Pancreas (tissue), 10 donors: ENCODE measurements at places on chromosomes 1 and 21. TPM values are rescaled to one million over a fixed set of nuclear protein-coding genes. Genes with fewer than 3 reads are reported as not detected.
A peak's percentile ranks its signal among the peaks of the same experiment; 100 is the strongest.

Gene MCOLN2
- polyA plus RNA-seq = 0.59 TPM

Gene IL22RA1
- 87.5 TPM for polyA plus RNA-seq

Gene KRTAP7-1
- not detected for polyA plus RNA-seq

Gene HMGCS2
- polyA plus RNA-seq = 0.23 TPM

Gene PGLYRP3
- polyA plus RNA-seq = not detected

Gene CHIA
- 0.05 TPM for polyA plus RNA-seq

GRCh38 chr1:244162786-244163530 lies 111.9 kb downstream of the ZBTB18 start:
- no peak overlapping the region for H3K27ac ChIP-seq
- no peaks in the 10 kb centered on the region for H3K36me3 ChIP-seq
- H3K27me3 ChIP-seq = no peaks in the 10 kb centered on the region

DNA sequence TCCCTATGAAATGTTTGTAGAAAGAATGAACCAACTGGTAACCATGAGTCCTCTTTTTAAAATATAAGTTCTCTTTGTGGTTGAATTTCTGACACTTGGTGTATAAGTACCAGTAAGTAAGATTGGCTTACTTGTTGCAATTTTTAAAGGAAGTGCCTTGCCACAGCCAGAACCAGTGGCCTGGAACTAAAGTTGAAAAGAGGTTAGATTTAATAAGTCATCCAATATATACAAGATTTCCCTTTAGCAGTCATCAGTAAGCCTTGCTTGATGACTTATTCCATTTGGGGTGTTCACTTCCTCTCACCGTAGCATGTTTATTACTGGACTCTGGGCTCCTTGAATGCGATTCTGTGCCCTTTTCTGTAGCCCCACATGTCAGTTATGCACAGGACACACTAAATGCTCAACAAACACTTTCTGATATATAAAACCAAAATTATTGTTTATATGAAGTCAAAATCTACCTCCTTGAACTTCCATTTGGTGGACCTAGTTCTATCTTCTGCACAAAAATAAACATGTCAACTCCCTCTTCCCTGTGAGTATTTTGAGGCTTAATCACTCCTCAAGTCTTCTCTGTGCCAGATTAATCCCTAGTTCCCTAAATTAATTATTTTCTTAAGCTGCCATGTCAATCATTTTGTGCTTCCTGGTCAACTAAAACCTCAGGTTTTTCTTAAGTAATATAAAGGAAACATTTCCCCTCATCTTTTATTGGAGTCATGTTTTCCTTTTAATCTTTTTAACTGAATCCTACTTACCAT lies 218.1 kb downstream of the ST6GALNAC3 start:
- no peak for DNase-seq
- no peak overlapping the region for H3K27ac ChIP-seq

DNA sequence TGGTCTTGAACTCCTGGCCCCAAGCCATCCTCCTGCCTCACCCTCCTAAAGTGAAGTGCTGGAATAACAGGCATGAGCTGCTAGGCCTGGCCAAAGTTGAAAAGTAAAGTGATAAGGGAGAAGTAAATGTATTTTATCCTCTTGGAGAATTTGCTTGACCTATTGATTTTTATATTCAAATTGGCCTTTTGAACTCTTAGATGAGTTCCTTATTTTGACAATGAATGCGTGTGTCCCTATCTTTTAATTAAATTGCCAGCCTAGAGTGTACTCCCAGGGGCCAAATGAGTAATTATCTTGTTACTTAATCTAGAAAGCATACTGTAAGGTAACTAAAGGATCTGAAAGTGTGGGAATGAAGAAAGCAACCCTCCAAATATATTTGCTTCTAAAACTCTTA lies 11.4 kb downstream of the RNF11 start:
- no peak overlapping the region for H3K27ac ChIP-seq
- H3K27me3 ChIP-seq = no peaks in the 10 kb centered on the region
- no peaks in the 10 kb centered on the region for H3K36me3 ChIP-seq

GRCh38 chr1:152543820-152544219 lies 22.8 kb downstream of the LCE3E start:
- no peaks in the 10 kb centered on the region for H3K4me1 ChIP-seq
- H3K4me3 ChIP-seq = no peak overlapping the region
- no peak overlapping the region for H3K27ac ChIP-seq
- no peak for DNase-seq

DNA sequence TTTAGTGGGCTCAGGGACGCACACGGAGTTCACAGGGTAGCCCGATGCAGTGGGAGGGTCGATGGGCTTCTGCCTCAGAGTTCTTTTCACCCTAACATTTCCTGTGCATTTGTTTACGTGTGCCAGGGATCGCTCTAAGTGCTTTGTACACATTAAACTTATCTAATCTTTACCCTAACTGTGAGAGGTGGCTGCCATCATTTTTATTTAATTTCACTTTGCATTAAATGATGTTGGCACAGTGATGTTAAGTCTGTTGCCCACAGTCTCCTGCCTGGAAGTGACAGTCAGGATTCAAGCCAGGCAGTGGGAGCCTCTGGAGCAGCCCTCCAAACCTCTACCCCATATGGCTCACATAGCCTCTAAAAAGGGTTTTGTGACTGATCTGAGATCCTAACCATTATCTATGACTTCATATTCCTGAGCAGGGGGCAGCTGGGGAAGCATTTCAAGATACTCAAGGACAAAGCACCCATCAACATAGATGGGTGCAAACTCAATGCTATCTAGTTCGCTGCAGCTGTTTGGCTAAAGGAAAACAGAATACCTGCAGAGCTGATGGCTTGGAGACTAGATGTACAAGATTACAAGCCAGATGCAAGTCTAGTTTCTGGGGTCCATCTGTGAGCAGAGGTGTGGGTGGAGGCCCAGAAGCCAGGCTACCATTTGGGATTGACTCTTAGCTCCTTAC lies 303.8 kb downstream of the DISC1 start:
- no peaks in the 10 kb centered on the region for H3K27me3 ChIP-seq
- peaks cover 6% of the 10 kb centered on the region for H3K4me1 ChIP-seq
- DNase-seq = no peak
- H3K36me3 ChIP-seq = no peaks in the 10 kb centered on the region

DNA sequence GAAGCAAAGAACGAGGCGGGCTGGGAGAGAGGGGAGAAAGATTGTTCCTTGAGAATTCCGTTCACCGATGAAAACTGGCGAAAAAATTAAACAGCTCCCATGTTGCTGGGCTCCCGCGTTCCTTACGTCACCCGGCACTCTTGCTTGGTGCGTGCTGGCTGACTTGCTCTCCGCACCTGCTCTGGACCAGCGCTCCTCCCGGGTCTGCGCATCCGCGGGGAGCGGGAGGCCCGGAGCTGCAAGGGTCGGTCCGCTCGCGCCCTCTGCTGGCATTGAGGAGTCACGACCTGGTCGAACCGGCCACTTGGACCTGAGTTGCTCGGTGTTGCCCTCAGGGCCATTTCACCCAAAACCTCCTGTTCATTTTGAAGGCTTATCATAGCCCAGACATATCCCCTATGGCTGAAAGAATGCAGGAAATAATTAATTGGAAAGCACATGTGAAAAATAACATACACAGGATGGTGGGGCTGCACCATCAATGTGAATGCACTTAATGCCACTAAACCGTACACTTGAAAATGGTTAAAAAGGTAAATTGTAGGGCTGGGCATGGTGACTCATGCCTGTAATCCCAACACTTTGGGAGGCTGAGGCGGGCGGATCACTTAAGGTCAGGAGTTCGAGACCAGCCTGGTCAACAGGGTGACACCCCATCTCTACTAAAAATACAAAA lies 98.9 kb upstream of the BACE2 start:
- DNase-seq = peak; percentile 60
- no peaks in the 10 kb centered on the region for H3K4me1 ChIP-seq
- H3K4me3 ChIP-seq = no peak overlapping the region

GRCh38 chr1:10663678-10664035 lies 132.8 kb downstream of the CASZ1 start:
- peak overlapping the region; percentile 44 for H3K27ac ChIP-seq
- DNase-seq = no peak
- H3K36me3 ChIP-seq = no peaks in the 10 kb centered on the region
- H3K4me3 ChIP-seq = no peak overlapping the region

DNA sequence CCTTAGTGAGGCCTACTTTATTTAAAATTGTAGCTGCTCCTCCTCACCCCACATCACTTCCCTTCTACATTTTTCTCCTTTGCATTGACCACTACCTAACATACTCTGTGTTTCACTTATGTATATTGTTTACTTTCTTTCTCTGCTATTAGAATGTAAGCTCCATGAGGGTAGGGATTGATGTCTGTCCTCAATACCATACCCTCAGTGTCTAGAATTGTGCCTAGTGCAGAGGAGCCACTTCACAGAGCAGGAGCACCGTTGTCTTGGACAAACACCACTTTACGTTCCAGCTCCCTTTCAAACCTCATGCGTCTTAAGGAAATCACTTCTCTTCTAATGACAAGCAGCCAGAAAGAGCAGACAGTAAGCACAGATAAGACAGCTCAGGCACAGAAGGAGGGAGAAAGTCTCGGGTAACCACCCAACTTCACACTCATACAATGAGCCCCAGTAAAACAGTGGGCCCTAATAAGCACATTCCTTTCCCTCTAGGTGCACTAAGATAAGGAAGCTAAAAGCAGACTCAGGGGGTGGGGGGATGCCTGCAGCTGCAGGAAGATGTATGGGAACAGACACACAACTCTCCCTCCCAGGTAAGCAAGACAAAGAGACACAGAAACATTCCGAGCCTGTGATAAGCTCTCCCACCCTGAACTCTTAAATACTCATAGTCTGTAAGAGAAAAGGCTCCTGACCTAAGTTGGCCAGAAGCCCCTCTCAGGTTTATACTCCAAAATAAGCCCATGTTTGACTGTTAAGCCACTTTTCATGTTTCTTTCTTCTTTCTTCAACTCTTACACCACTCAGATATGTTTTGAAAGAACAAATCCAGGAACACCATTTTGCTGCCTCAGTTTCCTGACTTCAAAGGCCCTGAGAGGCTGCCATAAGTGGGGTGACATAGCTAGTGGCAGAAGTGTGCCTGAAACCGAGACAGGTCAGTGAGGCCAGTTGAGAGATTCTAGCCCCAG lies 7.1 kb upstream of the PLEKHM2 start:
- no peak for DNase-seq
- H3K4me3 ChIP-seq = no peak overlapping the region
- no peaks in the 10 kb centered on the region for H3K27me3 ChIP-seq

DNA sequence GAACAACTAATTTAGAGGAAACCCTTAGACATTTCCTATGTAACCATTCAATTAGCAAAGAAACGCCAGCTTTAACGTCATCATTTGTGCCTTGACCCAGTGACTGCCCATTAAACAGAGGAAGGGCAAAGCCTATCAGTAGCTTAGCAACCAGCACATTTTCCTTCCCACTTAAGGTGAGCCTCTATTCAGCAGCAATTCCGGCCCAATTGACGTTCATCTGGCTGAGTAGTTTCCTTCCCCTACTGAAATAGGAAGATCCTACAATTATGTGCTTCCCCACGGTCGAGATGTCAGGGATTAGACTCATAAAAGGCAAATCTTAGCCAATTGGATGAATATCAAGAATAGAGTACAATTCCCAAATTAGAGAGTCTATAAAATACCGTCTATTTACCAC lies 482.1 kb upstream of the ADAMTS5 start:
- no peaks in the 10 kb centered on the region for H3K36me3 ChIP-seq
- no peak for DNase-seq
- no peaks in the 10 kb centered on the region for H3K4me1 ChIP-seq

DNA sequence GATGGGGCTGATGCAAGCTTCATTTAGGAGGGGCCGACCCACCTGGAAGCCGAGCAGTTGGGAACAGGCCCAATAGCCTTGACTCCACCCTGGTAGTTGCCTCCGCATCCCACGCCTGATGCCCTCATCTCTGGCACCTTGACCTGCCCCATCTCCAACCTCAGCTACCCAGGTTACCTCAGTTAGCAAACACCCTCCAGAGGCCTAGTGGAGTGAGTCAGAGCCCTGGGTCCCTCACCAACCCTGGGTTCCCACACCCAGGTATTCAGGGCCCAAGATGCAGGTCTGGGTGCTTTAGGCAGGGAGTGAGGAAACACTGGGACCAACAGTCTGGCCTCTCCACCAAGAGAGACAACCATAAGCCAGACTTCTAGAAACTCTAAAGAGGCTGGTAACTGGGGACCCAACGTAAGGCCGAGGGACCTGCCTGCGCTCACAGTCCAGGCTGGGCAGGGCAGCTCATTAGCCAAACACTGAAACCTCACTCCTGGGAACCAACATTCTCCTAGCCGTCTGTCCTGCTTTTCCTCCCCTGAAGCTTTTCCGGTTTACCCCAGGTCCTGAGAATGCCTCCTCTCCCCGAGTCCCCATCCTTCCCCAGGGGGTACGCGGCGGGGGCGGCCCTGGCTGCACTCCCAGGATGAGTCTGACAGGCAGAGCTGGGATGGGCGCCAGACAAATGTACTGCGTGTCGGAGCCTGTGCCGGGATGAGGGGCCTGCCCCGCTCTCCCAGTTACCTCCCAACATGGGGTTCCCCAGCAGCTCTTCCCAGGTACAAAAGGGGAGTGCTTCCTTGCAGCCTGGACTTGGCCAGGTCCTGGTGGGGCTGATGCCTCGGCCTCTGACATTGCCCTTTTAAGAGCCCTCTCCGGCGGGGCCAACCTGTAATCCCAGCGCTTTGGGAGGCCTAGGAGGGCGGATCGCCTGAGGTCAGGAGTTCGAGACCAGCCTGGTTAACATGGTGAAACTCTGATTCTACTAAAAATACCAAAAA lies 8.9 kb upstream of the CELSR2 start:
- no peak overlapping the region for H3K4me3 ChIP-seq
- no peaks in the 10 kb centered on the region for H3K27me3 ChIP-seq
- H3K27ac ChIP-seq = no peak overlapping the region
- H3K36me3 ChIP-seq = peaks cover 2% of the 10 kb centered on the region

- peak overlapping the region; percentile 32 for H3K4me3 ChIP-seq
- no peak for DNase-seq
- H3K27me3 ChIP-seq = no peaks in the 10 kb centered on the region
These were observed 1.1 kb downstream of the ARHGAP30 start for GRCh38 chr1:161068306-161069234.

DNA sequence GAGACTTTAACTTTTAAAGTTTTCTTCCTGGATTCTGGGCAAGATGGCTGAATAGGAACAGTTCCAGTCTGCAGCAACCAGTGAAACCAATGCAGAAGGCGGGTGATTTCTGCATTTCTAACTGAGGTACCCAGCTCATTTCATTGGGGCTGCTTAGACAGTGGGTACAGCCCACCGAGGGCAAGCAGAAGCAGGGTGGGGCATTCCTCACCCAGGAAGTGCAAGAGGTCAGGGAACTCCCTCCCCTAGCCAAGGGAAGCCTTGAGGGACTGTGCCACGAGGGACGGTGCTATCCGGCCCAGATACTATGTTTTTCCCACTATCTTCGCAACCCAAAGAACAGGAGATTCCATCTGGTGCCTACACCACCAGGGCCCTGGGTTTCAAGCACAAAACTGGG lies 121.0 kb downstream of the VAV3 start:
- H3K4me3 ChIP-seq = no peak overlapping the region
- no peaks in the 10 kb centered on the region for H3K27me3 ChIP-seq
- no peaks in the 10 kb centered on the region for H3K36me3 ChIP-seq
- no peaks in the 10 kb centered on the region for H3K4me1 ChIP-seq
- DNase-seq = no peak

DNA sequence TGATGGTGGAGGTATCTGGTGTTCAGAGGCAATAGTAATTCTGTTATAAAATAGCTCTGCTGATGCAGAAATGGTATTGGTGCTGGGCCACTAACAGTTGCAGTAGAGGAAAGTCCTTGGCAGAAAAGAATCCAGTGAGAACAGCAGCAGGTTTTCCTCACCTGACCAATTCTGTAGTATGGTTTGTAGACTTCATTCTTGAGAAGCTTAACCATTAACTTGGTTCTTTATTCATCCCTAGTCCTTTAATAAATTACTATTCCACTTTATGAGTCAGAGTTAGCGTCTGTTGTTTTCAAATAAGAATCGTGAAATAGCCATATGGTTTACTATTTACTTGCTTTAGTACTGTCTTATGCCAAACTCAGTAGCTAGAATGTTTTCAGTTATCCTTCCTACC lies 128.5 kb upstream of the SERTAD4 start:
- no peaks in the 10 kb centered on the region for H3K36me3 ChIP-seq
- H3K27me3 ChIP-seq = no peaks in the 10 kb centered on the region
- H3K27ac ChIP-seq = no peak overlapping the region
- H3K4me1 ChIP-seq = peaks cover 4% of the 10 kb centered on the region
- no peak overlapping the region for H3K4me3 ChIP-seq
